ENCODE measurements at places on chromosomes 6 and 20.

GRCh38 chr6:137013031-137013430, 31.7 kb downstream of the IL20RA start:
- DNase-seq, result no peak
- no peaks in the 10 kb centered on the region for H3K4me1 ChIP-seq
- no peak overlapping the region for H3K4me3 ChIP-seq
- H3K36me3 ChIP-seq, result no peaks in the 10 kb centered on the region

DNA sequence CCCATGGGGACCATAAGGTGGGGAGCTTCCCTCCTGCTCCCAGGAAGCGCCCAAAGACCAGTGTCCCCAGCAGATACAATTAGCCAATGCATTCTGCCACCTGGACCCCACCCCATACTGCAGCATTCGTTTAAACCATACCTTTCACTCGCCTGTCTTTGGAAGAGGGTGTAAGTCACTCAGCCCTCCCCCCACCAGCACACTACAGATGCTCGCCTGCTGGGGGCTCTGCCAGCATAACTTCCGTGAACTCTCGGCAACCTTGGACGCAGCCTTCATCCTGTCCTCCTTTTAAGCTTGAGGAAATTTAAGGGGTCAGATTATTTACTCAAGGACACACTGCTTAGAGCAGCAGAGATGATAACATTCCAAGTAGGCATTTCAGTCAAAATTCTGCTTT, 94.4 kb upstream of the NAA20 start:
- H3K4me3 ChIP-seq, result no peak overlapping the region
- H3K27me3 ChIP-seq, result no peaks in the 10 kb centered on the region
- DNase-seq, result no peak
- H3K36me3 ChIP-seq, result no peaks in the 10 kb centered on the region

DNA sequence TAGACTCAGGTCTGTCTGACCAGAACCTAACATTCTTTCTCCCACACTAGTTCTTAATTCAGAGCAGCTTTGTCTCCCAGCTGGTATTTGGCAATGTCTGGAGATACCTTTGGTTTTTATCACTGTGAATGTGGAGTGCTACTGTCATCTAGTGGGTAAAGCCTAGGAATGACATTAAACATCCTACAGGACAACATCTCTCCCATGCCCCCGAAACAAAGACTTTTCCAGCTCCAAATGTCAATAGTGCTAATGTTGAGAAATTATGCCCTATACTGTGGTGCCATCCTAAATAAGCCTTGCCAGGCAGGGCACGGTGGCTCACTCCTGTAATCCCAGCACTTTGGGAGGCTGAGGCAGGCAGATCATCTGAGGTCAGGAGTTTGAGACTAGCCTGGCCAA, 4.2 kb upstream of the TTPAL start:
- no peaks in the 10 kb centered on the region for H3K36me3 ChIP-seq
- no peaks in the 10 kb centered on the region for H3K27me3 ChIP-seq
- peaks cover 2% of the 10 kb centered on the region for H3K4me1 ChIP-seq
- H3K4me3 ChIP-seq, result no peak overlapping the region
- H3K27ac ChIP-seq, result no peak overlapping the region

GRCh38 chr20:51860111-51860882, 58.0 kb upstream of the SALL4 start:
- H3K4me3 ChIP-seq, result no peak overlapping the region
- H3K36me3 ChIP-seq, result no peaks in the 10 kb centered on the region
- no peak for DNase-seq
- no peaks in the 10 kb centered on the region for H3K27me3 ChIP-seq

DNA sequence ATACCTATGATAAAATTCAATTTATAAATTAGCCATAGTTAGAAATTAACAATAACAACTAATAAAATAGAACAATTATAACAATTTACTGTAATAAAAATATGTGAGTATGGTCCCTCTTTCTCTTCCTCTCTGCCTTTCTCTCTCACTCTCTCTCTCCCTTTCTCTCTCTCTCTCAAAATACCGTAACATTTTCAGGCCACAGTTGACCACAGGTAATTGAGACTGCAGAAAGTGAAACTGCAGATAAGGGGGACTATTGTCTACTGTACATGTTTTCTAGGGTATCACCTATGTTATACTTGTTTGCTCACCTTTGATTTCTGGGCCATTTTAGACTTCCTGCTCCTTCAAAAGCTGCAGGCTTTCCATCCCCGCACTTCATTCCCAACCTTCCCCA, 46.8 kb downstream of the LY86 start:
- H3K36me3 ChIP-seq, result no peaks in the 10 kb centered on the region
- DNase-seq, result no peak
- H3K27me3 ChIP-seq, result no peaks in the 10 kb centered on the region
- no peak overlapping the region for H3K4me3 ChIP-seq

DNA sequence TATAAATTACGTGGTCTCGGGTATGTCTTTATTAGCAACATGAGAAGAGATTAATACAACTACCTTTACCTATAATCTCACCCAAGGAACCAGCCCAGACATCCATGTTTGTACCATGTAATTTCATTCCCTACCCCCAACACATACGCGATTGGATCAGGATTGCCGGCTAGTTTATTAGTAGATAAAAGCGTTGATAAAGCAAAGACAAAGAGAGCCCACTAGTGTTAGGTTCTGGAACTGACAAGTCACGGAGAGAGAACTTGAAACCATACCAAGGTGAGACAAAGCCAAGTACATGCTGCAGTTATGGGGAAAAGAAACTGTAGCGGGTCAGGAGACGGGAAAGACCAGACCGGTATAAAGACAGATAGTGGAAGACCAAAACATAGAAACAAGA, 37.4 kb upstream of the FAM135A start:
- peak; percentile 33 for DNase-seq
- H3K4me1 ChIP-seq, result no peaks in the 10 kb centered on the region
- H3K36me3 ChIP-seq, result no peaks in the 10 kb centered on the region
- H3K4me3 ChIP-seq, result no peak overlapping the region

GRCh38 chr6:105324386-105324950, 78.4 kb downstream of the PREP start:
- H3K36me3 ChIP-seq, result no peaks in the 10 kb centered on the region
- no peaks in the 10 kb centered on the region for H3K27me3 ChIP-seq
- H3K4me1 ChIP-seq, result no peaks in the 10 kb centered on the region
- no peak overlapping the region for H3K27ac ChIP-seq
- no peak for DNase-seq
- H3K4me3 ChIP-seq, result no peak overlapping the region

GRCh38 chr6:165536911-165537310, 126.1 kb downstream of the PDE10A start:
- no peak overlapping the region for H3K27ac ChIP-seq
- H3K27me3 ChIP-seq, result no peaks in the 10 kb centered on the region
- no peak overlapping the region for H3K4me3 ChIP-seq
- no peaks in the 10 kb centered on the region for H3K4me1 ChIP-seq

GRCh38 chr20:21185849-21186248, 60.0 kb downstream of the KIZ start:
- no peak for DNase-seq
- H3K27me3 ChIP-seq, result no peaks in the 10 kb centered on the region
- H3K27ac ChIP-seq, result no peak overlapping the region
- H3K4me3 ChIP-seq, result no peak overlapping the region
- 0 out of 2 replicates have a peak, but pooled peaks cover 1% of the 10 kb centered on the region for H3K4me1 ChIP-seq

GRCh38 chr6:1871724-1872315, 262.1 kb downstream of the FOXC1 start:
- H3K27me3 ChIP-seq, result no peaks in the 10 kb centered on the region
- H3K4me3 ChIP-seq, result no peak overlapping the region
- H3K4me1 ChIP-seq, result peaks cover 13% of the 10 kb centered on the region
- DNase-seq, result no peak
- no peak overlapping the region for H3K27ac ChIP-seq
- H3K36me3 ChIP-seq, result no peaks in the 10 kb centered on the region

DNA sequence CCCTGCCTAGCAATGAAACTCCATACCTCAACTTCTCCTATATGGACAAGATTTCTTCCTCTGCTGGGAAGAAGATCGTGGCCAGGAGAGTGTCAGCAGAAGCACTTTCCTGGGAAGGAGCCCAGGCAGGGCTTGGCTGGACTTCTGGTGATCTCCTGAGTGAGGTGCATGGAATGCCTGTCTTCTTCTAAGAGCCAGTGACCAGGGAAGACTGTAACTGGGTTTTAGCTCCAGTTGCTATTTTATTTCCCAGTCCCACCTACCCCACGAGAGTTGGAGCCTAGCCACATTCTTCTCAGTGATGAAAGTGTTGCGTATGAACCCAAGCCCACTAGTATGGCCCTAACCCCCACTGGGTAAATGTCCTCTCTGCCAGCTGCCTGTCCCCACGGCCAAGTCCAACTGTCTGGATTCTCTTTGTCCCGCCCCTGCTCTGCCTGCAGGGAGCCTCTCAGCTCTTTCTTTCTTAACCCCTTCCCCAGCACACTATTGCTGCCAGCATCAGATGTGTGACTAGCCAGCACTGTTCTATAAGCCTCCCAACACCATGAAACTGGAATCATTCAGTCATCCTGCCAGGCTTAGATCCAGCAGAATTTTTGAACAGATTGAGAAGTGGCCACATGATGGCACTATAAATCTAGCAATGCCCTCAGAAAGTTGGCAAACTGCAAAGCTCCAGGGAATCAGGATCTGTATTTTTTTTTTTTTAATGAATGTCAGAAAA, 69.8 kb upstream of the FAM184A start:
- DNase-seq, result peak; percentile 37
- no peaks in the 10 kb centered on the region for H3K36me3 ChIP-seq
- H3K27me3 ChIP-seq, result no peaks in the 10 kb centered on the region
- peaks cover 1% of the 10 kb centered on the region for H3K4me1 ChIP-seq

- H3K27me3 ChIP-seq, result no peaks in the 10 kb centered on the region
- peaks cover 4% of the 10 kb centered on the region for H3K36me3 ChIP-seq
- H3K27ac ChIP-seq, result no peak overlapping the region
- peaks cover 7% of the 10 kb centered on the region for H3K4me1 ChIP-seq
Observed at GRCh38 chr6:15476631-15477380, 186.0 kb downstream of the DTNBP1 start.

DNA sequence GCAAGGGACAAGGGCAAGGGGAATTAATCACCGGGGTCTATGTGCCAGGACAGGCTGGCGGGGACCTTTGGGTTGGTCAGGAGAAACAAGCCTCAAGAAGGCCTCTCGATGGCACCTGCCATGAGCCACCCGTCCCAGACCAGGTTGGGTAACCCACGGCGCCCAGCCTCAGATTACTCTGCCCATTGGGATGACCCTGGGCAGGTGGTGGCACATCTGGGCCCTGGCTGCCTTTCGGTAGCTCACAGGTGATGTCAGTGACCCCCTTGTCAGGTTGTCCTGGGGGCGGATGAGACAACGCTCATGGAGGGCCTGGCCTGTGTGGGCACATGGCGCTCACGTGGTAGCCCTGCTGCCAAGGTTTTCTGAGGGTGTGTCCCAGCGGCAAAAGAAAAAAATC, 152.2 kb downstream of the SYCP2 start:
- DNase-seq, result no peak
- no peaks in the 10 kb centered on the region for H3K36me3 ChIP-seq
- H3K27me3 ChIP-seq, result no peaks in the 10 kb centered on the region
- H3K4me1 ChIP-seq, result no peaks in the 10 kb centered on the region
- no peak overlapping the region for H3K27ac ChIP-seq

DNA sequence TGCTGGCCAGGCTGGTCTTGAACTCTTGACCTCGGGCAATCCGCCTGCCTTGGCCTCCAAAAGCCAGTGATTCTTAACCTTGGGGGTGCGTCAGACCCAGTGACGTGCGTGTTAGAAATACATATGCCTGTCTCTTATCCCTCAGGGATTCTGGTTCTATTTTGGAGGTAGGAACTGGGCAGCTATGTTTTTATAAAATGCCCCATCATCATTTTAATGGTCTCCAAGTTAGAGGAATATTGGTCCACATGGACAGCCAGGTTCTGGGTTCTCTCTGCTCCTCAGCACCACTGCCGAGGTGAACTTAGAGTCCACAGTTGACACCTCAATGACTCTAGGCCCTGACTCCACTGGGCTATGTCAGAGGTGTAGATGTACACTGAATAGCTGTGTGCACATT, 352.7 kb downstream of the SMOC2 start:
- no peaks in the 10 kb centered on the region for H3K4me1 ChIP-seq
- no peaks in the 10 kb centered on the region for H3K36me3 ChIP-seq
- no peak overlapping the region for H3K27ac ChIP-seq
- H3K27me3 ChIP-seq, result no peaks in the 10 kb centered on the region

DNA sequence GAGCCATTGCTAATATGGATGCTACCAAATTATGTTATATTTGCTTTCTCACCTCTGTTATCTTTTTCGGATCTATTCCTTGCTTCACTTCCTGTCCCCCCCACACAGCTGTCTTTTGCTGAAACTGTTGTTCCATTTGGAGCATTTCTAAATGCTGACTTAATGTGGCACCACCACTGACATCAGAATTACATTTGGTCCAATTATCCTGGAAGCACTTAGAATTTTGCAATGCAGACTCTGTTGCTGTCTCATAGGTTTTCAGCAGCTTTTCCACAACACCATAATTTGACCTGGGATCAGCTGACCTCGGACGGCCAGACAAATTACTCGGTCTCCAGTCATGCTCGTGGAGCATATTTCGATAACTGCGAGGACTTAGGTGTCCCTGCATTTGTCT, 12.8 kb downstream of the KIAA0408 start:
- H3K36me3 ChIP-seq, result no peaks in the 10 kb centered on the region
- DNase-seq, result no peak
- H3K4me1 ChIP-seq, result no peaks in the 10 kb centered on the region
- no peak overlapping the region for H3K4me3 ChIP-seq

DNA sequence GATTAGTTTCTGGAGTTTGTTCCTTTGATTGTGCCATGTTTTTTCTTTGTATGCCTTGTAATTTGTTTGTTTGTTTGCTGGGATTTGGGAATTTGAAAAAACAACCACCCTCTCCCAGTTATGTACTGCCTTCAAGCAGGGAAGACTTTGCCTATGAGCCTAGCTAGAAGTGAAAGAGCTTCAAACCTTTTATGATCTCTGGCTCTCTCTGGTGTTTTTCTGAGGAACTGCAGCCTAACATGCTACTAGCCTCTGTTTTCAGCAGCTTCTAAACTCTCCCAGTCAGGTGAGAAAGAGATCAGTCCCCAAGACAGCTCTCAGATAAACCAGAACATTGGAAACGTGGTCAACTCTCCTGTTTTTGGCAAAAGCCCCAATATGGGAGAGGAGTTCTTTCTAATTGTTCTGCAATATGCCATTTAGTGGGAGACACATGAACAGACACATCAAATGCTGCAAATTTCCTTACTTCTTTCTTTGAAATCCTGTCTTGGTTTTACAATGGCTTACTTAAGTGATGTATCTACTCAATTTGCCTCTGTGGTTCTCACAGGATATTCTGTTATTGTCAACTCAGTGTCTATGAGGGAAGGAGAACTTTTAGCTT, 58.9 kb upstream of the SERINC1 start:
- no peaks in the 10 kb centered on the region for H3K4me1 ChIP-seq
- H3K27me3 ChIP-seq, result no peaks in the 10 kb centered on the region
- DNase-seq, result peak; percentile 57
- H3K27ac ChIP-seq, result no peak overlapping the region

- no peak overlapping the region for H3K27ac ChIP-seq
- H3K27me3 ChIP-seq, result no peaks in the 10 kb centered on the region
- no peaks in the 10 kb centered on the region for H3K36me3 ChIP-seq
Observed at GRCh38 chr6:25290306-25291060, 11.3 kb downstream of the CARMIL1 start.
